ENCODE measurements at places on chromosomes 5 and 9.
A peak's percentile ranks its signal among the peaks of the same experiment; 100 is the strongest.

DNA sequence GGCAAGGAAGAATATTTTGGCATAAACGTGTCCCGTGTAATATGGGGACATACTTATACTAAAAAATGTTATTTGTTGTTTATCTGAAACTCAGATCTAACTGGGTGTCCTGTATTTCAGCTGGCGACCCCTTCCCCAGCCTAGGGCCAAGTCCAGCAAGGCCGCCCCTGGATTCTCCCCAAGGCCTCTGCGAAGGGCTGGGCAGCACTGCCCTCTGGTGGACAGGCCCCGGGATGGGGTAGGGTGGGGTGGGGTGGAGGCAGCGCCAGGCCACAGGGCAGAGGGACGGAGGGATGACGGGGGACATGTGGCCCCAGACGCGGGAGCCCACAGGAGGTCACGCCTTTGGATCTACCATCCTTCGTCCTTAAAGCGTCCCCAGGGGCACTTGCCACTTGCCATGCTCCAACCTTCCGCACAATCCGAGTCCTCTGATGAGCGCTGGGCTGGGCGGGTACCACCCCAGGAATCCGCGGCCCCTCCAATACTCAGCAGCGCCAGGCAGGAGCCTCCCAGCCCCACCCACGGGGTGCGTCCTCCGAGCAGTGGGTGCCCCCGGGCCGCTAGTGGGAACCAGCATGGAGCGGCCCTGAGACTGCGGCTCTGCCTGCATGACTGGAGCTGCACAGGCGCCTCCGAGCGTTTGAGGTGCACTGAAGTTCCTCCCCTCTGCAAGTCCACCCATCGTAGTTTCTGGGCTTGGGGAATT, 7.1 kb upstream of the AGPAT2 start:
- DNase-seq: peak; percentile 86

- no peak for DNase-seq
Observed at GRCh38 chr9:2849941-2850340, 6.0 kb upstream of the PUM3 start.

DNA sequence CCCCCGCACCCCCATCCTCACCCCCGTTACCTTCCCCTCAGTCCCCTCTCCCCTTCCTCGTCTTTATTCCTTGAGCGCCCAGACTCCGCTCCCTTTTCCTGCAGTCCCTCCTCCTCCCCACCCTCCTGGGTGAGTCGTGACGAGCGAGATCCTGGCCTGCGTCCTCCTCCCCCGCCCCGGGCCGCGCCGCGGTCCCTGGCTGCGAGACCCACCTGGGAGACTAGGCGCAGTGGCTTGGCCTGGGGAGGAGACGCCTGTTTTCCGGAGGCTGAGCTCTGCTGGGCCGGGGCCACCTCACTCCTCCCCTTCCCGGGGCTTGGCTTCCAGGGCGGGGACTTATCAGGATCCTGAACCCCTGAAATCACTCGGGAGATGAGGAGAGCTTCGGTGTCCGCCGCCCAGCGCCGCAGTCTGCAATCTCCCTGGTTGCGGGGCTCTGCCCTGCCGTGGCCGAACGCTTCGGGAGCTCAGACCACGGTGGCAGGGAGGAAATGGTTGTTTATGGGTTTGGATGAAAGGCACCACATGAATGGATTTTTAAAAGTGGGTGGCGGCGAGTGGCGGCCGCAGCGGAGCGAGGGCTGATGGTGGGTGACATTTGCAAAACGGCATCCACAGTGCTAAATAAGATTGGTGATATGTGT, 984 bp downstream of the STXBP1 start:
- DNase-seq: peak; percentile 92

GRCh38 chr9:111898331-111899096, 1.9 kb downstream of the UGCG start:
- no peak for DNase-seq

GRCh38 chr9:135910216-135910615, 2.9 kb upstream of the CAMSAP1 start:
- no peak for DNase-seq

- no peak for DNase-seq
Observed at GRCh38 chr5:146726020-146726419, 152.5 kb downstream of the PPP2R2B start.

DNA sequence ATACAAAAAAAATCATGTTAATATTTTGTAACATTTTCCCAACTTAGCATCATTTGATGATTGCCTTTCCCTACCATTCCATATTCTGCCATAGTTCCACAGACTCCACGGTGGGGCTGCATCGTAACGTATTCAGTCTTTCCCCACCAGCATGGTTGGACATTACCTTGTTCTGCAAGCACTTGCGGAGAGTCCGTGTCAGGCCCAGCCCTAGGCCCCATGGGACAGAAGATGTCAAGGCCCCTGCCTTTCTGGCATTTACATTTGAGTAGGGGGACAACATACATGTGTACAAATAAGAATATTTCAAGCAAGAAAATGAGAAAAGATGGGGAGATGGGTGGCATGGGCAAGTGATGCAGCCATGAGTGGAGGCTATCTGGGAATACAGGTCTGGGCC, 8.2 kb upstream of the PHF2 start:
- DNase-seq: no peak

GRCh38 chr5:74516211-74516636, 124.3 kb downstream of the ENC1 start:
- DNase-seq: no peak

GRCh38 chr5:140794595-140795258, at the start of gene PCDHA2:
Gene PCDHA2, plus strand, starts transcription at chr5:140794852.
- peak; percentile 7 for DNase-seq

GRCh38 chr5:50738864-50739263, 72.4 kb downstream of the PARP8 start:
- DNase-seq: no peak

DNA sequence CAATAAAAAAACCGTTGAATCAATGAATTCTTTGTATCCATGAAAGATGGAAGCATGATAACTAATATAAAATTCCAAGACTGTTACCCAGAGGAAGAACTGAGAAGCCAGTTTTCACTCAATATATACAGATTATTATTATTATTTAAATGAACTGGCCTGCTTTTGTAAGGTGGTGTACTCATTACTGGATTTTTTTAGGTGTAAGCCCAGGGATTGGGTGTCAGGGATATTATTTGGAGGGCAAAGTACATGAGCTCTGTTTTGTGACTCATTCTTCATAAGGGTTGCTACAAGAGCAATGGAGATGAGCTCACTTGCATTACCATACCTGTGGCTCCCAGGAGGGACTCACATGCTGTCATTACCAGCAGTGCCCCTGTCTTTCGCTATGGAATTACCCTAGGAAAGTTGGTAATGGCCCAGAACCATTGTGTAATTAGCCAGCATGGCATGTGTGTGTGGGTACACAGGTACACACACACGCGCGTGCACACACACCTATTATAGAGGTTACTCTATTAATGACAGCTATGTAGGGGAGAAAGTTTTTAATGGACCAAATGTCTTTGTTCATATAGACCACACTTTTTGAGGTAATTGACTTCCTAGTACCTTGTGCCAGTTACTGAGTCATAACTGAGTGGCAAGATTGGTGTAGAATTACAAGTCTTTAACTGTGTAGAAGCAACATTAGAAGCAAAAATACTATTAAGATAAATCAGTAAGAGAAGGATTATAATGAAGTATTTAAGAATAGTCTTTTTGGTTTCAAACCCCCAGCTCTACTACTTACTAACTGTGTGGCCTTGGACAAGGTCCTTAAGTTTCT, 143.4 kb downstream of the GDNF start:
- no peak for DNase-seq

DNA sequence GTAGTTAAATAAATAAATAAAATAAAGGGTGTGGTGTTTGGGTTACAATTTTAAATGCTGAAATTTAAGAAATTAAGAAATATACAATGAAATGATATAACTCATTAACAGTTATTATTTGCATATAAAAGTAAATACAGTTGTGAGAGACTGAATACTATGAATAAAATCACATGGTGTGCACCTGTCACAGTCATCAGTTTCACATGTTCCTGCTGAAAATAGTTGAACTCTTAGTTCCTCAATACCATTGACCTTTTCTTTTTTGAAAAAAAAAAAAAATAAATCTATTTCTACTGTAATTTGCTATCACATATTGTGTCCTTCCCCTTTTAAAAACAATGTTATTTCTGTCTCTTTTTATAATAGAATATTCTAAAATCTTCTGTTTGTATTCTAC, 130.9 kb upstream of the CHD1 start:
- DNase-seq: no peak

DNA sequence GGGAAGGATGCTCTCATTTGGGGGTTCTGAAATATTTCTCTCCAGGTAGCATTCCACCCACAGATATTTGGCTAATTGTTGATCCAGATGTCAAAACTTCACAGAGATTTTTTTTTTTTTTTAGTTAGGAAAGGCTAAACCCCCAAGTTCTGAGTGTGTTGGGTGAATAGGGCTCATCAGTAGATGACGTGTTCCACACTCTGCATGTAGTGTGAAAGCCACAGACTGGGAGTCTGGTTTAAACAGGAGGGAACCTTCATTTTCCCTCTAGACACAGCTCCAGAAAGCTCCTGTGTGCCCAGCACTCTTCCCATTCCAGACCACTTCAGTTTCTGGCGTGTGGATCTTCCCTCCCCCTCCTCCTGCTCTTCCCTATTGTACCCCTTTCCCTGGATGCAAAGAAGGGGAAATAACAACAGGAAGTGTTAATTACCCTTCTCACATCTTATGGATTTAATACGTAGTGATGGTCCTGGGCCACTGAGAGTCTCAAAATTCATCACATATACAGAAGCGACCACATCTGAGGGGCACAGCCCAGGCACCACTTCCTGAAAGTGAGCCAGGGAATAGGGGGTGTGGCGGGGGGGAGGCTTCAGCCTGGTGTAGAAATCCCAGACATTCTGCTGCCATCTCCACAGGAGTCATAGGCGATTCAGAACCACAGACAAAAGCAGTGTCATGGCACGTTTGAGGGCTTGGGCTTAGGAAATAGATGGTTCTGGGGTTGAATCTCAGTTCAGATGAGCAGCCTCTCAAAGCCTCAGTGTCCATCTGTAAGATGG, 65.1 kb downstream of the DAP start:
- DNase-seq: no peak

GRCh38 chr9:89732939-89733324, 128.1 kb downstream of the GADD45G start:
- DNase-seq: no peak

DNA sequence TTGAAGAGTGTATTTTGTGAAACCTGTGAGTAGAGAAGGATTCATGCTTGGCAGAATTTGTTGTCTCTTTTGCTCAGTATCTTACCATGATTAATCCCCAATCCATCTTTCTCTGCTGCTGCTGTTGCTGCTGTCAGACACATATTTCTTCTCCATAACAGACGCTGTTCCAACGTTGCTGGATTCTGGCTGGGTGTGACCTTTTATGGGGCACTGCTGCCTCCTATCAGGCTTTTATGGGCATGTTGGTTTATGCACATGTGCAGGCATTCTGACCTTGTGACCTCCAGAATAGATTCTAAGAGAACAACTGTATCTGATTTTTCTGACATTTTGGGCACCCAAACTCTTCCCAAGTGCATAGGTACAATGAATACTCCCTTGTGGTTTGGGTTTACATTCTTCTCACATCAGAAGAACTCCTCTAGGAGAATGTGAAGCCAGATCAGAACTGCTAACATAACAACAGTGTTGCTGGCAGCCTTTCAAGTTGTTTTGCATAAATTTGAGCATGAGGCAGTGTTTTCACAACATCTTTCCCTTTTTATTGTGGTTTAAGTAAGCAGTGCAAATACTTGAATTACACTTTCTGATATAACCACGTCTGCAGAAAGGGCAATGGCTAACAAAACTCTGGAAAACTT, 9.2 kb upstream of the ISL1 start:
- DNase-seq: no peak

GRCh38 chr9:33187519-33188218, 20.5 kb upstream of the B4GALT1 start:
- DNase-seq: peak; percentile 45

DNA sequence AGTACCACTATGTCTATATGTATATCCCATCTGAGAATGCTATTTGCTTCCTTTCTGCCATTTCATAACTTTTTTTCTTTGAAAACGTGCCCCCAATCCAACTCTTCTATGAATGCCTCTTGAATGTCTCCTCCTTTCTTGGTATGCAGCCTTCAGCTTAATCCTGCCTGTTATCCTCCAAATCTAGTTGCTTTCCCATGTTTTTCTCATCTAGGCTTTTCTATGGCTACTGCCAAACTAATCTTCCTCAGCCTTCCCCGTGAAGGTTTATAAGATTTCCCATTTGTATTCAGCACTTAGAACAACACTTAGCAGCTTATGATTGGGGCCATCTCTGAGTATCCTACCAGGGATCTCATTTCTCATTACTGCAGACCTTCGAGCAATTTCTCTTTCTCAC, 2.5 kb downstream of the TGFBR1 start:
- no peak for DNase-seq

- DNase-seq: no peak
Observed at GRCh38 chr9:98229090-98229395, 26.4 kb downstream of the TBC1D2 start.

DNA sequence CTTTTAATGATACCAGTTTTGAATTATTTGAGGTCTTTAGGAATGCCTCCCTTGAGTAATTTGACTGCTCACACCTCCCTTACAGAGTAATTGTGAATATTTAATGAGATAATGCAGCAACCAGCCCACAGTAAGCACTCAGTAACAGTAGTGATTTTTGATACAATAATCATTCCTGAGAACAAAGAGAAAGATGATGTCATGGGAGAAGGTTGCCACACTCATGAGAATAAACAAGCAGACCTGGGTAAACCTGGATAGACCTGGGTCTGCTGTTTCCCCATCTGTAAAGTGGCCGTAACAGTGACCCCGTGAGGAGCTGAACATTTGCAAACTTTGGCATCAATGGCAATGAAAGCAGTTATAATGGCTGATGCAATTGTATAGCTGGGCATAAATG, 4.2 kb downstream of the C1QTNF2 start:
- DNase-seq: no peak

- DNase-seq: peak; percentile 43
Observed at GRCh38 chr9:131033269-131034224, 24.6 kb downstream of the LAMC3 start.

DNA sequence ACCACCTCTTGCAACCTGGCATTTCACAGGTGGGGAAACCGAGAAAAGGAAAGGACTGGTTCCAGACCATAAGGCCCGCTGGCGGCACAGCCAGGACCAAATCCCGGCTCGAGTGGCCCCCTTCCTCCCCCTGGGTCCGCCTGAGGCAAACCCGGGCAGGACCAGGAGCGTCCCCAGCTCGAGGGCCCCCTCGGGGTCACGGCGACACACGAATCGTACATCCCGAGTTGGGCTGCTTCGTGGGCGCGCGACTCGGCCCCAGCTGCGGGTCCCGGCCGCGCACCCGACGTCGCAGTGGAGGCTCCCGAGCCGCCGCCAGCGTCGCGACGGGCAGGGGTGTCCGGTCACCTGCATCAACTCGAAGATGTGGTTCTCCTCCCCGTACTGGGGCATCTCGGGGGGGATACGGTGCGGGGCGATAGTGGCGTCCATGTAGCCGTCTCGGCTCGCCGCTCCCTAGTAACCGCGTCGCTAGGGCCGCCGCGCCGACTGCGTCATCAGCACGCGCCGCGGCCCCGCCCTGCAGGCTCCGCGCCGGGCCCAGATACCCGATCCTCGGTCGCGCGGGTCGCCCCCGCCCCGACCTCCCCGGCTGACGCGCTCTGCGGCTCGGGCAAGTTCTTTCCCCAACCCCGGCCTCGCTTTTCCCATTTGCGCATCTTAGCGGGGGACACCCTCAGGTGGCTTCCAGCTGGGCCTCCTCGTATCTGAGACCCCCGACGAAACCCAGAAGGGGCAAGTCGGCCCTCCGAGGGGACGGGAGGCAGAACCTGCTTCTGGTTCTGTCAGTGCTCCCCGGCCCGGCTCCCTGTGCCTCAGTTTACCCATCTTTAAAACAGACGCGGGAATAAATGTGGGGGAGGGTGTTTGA, at the start of gene AK8:
Gene AK8, minus strand, starts transcription at position 461 of the 871 bp plus-strand sequence. Its CDS starts 29 bp downstream, at position 432.
- peak; percentile 89 for DNase-seq
